ENCODE measurements at places on chromosomes 7 and 10. TPM values are rescaled to one million over a fixed set of nuclear protein-coding genes. Genes with fewer than 3 reads are reported as not detected.

Gene PRLHR
- not detected for total RNA-seq

Gene MYO3A
- total RNA-seq: not detected

DNA sequence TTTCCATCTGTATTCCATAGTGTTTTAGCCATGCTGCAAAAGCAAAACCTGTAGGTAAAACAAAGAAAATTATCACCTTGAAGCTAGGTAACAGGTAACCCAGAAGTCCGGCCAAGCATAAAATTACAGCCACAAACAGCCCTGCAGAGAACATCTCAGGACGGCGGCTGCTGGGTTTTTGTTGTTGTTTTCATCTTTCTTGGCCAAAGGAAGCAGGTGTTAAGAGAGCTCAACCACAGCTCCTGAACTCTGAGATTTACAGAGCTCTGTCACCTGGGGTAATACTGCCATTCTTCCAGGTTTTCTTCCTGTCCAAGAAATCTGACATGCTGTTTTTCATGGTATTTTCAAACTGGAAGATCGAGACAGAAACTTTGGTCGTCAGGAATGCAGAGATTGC is 847 bp upstream of the SCIN start:
- DNase-seq: no peak

- DNase-seq: peak; percentile 93
These were observed at the start of gene MEOX2 for GRCh38 chr7:15686295-15686956. Gene MEOX2 (minus strand): TSS chr7:15686683. CDS start chr7:15686402, 281 bp downstream.

GRCh38 chr7:102008535-102009262 is 191.3 kb downstream of the CUX1 start:
- DNase-seq: no peak

DNA sequence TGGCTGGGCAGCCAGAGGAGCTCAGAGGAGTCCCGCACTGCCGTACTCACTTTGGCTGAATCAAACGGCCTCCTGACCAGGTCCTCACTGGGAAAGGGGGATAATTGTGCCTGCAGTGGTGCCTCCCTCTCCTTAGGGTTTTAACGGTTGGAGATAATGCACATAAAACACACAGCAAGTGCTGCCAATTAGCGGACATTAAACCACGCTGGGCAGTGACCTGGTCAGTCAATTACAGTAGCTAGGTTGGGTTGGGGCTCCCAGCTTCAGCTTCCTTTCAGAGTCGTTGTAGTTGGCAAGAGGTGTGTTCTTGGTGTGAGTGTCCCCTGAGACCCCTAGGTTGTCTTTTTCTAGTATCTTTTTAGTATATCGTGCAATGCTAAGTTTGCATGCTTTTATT is 146.6 kb downstream of the C10orf105 start:
- DNase-seq: no peak

Gene CASD1
- total RNA-seq: 17.5 TPM

Gene RASA4B
- 16.3 TPM for total RNA-seq

Gene RASA4
- 52.4 TPM for total RNA-seq

DNA sequence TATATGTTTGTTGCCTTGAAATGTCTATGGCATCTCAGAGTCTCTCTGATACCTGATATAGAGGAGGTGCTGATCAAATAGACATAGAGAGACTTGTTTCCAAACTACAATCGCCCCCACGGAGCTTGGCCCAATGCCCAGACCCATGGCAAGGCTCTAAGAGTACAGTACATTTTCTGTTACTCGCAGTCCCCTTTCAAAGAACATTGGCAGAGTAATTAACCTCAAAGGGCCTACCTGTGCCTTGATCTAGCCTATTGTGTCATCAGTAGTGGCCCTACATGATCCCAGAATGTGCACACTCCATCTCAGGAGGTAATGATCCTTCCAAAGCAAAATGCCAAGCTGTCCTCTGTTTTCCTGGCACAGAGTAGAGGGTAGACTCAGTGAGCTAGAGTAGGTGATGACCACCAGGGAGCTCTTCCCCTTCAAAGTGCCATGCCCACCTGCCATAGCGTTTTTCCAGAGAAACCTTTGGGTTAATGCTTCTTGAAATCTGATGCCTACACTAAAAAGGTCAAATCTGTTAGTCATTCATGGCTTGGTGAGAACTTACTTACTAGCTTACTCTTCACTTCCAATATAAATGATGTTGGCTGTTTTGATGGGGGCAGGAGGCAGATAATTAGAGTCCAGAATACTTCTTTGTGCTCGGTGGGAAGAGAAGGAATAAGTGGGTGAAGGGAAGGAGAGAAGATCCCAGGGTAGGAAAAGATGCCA is 41.2 kb upstream of the ACSL5 start:
- no peak for DNase-seq

Gene NEUROG3
- 0.71 TPM for total RNA-seq
